ENCODE measurements at places on chromosomes 11 and 22.

GRCh38 chr11:64746486-64746885 lies 2.5 kb upstream of the RASGRP2 start:
- no peak for DNase-seq

GRCh38 chr11:30395751-30396150 lies 72.8 kb downstream of the ARL14EP start:
- DNase-seq = no peak

- DNase-seq = no peak
Observed at GRCh38 chr22:50151571-50152537, 18.7 kb upstream of the PANX2 start.

GRCh38 chr11:2666401-2666741 lies 33.4 kb downstream of the KCNQ1OT1 start:
- DNase-seq = no peak

DNA sequence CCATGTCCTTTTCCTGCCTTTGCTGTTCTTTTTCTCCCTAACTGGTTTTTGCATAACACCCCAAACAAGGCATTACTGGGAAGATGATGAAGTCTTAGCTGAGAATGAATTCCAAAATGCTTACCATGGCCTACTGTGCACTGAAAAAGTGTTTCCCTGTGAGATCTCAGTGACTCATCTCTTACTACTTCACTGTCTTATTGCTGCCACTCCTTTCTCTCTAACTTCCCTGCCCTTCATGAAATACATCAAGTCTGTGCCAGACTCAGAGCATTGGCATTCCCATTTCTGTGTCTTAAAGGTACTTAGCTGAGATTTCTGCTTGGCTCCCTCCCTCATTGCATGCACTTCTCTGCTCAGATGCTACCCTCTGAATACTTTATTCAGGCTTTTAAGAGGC lies 49.1 kb upstream of the MUC15 start:
- no peak for DNase-seq
